ENCODE measurements at places on chromosomes 3 and 15.

- DNase-seq: no peak
Measured at GRCh38 chr3:118805007-118805406, 229.6 kb downstream of the IGSF11 start.

GRCh38 chr3:32764481-32764880 lies 53.3 kb upstream of the TRIM71 start:
- DNase-seq: no peak

DNA sequence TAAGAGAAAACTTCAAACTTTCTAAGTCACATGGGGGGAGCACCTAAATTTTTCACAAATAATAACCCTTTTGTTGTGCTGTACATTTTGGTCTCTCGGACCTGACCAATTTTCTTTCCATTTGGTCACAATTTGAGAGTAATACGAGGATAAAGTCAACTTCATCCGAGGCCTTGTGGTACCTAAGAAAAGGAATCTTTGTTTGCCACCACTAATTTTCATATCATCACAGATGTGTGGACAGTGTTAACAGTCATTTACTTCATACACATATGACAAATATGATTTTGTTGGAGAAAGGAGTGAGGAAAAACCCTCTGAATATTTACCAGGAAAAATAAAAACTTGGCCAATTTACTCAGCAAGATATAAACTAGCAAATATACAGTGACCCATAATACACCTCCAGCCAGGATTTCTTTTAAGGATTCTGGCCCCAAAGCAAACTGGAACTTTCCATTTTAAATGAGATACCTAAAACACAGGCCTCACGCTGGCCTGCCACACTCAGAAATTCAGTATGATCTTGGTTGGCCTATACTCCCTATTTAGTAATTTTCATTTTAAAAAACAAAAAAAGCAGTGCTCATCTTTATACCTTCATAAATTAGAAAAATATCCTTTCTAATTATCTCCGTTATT lies 40.7 kb downstream of the VGLL4 start:
- DNase-seq: no peak

- peak; percentile 59 for DNase-seq
Measured at GRCh38 chr3:155382396-155383042, 89.0 kb upstream of the STRIT1 start.

GRCh38 chr15:37818152-37818677 lies 116.2 kb upstream of the TMCO5A start:
- no peak for DNase-seq

Data from HTR-8/SVneo (cell line).